Putamen (tissue), 1 donor: ENCODE measurements at places on chromosomes 1 and 21.

GRCh38 chr1:227765261-227766014, 30.2 kb downstream of the SNAP47 start:
- no peak for DNase-seq

- DNase-seq = no peak
Observed at GRCh38 chr1:150696590-150696989, 364 bp downstream of the GOLPH3L start.

GRCh38 chr1:6328091-6328490, 65.5 kb downstream of the ACOT7 start:
- no peak for DNase-seq

- no peak for DNase-seq
Observed at GRCh38 chr1:67685558-67686266, 711 bp downstream of the GADD45A start.

GRCh38 chr1:176033881-176034280, 173.2 kb downstream of the COP1 start:
- no peak for DNase-seq
